ENCODE measurements at places on chromosomes 3 and 15.

- no peak for DNase-seq
Measured at GRCh38 chr3:193149998-193150397, 91.0 kb upstream of the PLAAT1 start.

GRCh38 chr15:98676586-98677270 lies 28.4 kb downstream of the IGF1R start:
- DNase-seq, result no peak

DNA sequence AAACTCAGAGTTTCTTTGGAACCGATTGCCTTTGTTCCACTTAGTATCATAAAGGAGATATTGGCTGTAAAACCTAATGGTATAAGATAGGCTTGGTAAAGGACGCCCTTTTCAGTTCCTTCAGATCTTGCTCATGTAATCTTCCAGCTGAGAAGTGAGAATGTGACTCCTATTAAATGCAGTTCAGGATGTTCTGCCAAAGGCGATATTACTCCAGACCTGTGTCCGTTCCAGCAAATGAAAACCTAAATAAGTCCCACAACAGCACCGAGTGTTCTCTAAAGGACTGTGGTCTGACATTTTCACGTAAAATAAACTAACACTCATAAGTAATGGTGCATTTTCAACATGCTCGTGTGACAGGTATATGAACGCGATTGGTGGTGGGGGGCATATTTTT lies 276.2 kb downstream of the FEZF2 start:
- DNase-seq, result no peak

DNA sequence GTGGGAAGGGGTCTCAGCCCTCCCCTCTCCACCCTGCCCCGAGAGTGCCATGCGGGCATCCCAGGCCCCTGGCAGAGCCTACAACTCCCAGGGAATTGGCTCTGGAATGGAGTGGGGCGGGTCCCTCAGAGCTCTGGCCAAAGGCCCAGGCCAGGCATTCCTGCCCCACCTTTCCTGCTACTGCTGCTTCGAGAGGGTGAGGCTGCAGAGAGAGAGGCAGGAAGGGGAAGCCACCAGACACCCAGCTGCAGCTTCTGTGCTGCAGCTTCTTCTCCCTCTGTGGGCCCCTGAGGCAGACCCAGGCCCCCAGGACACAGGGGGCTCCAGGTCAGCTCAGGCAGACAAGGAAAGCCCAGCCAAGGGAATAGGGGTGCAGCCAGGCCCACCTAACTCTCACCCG lies 2.7 kb downstream of the ALS2CL start:
- no peak for DNase-seq

DNA sequence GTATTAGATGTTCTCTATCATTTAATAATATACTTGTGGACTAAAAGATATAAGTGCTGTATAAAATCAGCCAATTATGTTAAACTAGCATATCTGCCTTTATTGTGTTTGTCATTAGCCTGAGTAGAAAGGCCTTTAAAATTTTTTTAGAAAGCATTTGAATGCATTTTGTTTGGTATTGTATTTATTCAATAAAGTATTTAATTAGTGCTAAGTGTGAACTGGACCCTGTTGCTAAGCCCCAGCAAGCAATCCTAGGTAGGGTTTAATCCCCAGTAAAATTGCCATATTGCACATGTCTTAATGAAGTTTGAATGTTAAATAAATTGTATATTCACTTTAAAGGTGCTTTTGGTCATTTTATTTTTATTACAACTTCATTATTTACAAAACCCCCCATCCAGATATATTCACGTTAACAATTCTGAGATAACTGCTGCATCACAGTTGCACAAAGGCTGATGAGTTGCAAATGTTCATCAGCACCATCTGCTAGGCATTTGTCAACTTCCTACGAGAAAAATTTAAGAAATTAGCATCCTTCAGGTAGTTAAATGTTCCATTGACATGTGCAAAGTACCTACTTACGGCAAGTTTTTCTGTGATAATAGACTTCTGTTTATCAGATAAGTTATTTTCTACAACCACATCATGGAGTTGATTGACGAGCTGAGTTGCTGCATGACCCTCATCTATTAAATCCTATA lies 6.3 kb downstream of the EIF4A2 start:
- DNase-seq, result no peak

GRCh38 chr3:176595307-176595706 lies 602.0 kb downstream of the TBL1XR1 start:
- DNase-seq, result no peak

- no peak for DNase-seq
Measured at GRCh38 chr3:45552794-45553371, 41.7 kb upstream of the LIMD1 start.

DNA sequence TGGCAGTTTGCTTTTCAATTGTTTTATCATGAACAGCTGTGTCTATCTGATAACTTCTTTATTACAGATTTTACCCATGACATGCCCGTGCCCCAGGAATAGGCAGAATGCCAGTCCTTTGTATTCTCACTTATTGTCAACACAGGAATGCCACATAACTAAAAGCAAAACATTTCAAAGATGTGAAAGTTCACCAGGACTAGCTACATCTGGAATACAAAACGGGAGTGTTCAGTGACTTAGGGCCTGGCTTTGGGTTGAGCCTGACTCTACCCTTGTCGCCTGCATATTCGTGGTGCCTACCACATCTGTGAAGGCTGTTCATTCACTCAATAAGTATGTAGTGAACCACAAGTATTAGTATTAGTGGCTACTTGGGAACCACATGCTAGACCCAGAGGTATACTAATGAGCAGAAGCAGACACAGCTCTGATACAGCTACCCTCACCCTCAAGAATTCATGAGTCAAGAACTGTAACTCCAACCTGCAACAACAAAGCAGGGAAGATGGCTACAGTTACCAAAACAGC lies 2.9 kb downstream of the TNFSF10 start:
- DNase-seq, result no peak

GRCh38 chr3:31185062-31185357 lies 290.5 kb upstream of the GADL1 start:
- DNase-seq, result no peak

DNA sequence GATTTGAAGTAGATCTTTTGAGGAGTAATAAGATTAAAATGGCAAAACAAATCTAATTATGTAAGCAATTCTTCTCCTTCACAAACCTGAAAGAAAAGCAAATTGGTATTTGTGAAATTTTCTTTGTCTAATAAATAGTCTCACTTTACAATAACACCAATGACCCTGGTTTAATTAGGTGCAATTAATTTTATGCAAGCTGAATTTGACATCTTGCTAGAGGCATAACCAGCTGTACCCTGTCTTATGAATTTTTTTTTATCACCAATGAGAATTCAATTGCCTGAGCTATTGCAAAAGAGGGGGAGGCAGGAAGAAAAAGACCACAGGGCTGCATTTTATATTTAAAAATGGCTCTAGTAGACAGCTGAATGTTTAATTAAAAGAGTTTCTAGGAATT lies 113.5 kb upstream of the IL12A start:
- DNase-seq, result no peak

- no peak for DNase-seq
Measured at GRCh38 chr15:79066391-79067071, 24.0 kb downstream of the RASGRF1 start.

GRCh38 chr3:118577055-118577777 lies 457.4 kb downstream of the IGSF11 start:
- no peak for DNase-seq

- DNase-seq, result no peak
Measured at GRCh38 chr3:196268284-196269163, 19.0 kb downstream of the PCYT1A start.

DNA sequence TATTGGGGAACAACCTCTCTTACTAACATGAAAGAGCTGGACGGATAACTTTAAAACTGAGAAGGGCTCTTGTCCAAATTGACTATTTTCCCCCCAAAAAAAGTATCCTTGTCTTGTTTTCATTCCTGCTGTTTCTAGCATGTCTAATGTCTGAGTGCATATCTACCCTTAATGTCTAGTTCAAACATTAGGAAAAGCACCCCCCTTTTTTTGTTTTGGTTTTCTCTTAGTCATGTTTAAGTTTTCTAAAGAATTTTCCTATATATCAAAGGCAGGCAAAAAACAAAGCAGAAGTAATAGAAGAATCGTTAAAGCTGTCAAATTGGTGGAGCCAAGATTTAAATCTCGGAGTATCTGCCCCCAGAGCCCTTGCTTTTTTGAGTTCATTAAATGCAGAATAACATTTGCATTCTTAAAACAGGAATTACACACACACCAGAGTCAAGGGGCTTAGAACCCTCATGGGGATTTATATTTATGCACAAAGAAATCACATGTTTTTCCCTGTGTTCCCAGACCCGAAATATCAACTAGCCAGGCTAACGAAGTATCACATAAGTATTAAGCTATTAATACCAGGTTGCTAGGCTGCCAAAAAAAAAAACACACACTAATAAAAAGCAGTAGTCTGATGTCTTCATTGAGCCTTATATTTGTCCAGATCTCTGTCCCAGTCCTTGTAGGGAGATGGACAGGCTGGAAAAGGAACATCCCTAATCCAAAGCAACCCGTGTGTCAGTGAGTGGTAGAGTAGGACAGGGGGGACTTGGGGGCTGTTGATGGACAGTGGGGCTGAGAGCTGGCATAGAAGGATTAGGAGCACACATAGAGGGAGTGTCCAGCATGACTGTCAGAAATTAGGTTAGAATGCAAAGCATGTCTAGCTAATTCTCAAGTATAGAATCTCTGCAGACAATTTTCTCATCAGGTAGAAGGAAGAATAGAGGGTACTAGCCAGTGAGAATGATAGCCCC lies 103.6 kb upstream of the BFSP2 start:
- no peak for DNase-seq

DNA sequence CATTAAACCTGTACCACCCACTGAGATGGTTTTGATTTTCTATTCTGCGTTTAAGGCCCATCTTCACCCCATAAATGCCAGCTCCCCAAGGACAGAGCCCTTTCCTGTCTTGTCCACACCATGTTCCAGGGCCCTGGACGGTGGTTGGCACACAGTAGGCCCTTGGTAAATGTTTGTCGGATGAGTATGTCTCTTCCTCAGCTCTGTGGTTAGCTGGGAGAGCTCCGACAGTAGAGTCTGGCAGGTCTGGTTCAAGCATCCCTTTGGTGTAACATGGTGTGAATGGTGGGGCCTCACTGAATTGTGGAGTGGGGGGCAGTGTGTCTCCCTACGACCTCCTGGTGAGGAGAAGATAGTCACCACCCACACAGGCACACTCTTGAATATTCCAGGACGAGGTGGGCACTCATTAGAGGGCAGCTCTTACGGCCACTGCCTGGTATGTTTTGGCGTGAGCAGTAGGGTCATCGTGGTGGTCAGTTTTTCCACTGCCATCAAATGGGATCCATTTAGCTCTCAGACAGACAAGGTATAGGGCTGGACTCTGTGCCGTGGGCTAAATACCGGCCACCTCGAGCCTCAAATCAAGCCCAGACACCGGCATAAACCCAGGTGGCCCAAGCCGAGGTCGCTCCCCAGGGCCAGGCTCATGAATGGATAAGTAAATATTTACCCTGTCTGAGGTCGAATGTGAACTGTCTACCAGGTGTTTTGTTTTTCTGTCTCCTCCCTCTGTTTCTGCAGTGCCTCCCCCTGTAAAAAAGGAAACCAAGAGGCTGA lies 61.3 kb downstream of the SMAD3 start:
- no peak for DNase-seq

DNA sequence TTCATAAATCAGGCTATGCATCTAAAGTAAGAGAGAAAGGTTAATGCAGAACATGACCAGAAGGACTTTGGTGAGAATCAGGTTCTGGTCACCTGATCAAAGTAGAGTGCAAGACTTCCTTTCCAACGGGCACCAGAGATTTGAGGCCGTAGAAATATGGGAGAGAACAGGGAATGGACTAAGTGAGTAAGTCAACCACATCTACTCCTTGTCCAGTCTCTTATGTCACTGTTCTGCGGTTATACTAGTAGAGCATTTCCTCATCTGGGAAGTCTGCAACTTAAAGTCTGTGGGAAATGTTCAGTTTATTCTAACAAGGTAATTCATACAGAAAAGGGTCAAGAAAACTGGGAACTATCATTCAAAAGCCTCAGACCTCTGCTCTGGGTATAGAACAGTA lies 232.8 kb downstream of the CPNE4 start:
- no peak for DNase-seq

GRCh38 chr15:83206526-83207008 lies 1.1 kb downstream of the HDGFL3 start:
- no peak for DNase-seq

GRCh38 chr3:13123765-13124164 lies 50.5 kb upstream of the IQSEC1 start:
- DNase-seq, result no peak

GRCh38 chr3:189076449-189076848 lies 95.3 kb upstream of the TPRG1 start:
- no peak for DNase-seq

DNA sequence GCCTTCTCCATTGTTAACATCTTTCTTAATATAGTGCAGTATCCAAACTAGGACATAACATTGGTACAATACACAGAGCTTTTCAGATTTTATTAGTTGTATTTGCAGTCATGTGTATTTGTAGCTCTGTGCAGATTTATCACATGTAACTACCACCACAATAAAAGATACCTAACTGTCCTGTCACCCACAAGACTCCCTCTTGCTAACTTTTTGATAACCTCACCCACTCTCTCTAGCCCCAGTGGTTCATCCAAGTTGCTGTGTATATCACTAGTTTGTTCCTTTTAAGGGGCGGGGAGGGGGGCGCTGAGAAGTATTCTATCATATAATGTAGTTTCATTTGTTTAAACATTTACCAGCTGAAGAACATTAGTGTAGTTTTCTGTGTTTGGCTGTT lies 46.1 kb downstream of the PIAS1 start:
- no peak for DNase-seq

GRCh38 chr3:102176333-102177050 lies 258.3 kb upstream of the ZPLD1 start:
- no peak for DNase-seq

DNA sequence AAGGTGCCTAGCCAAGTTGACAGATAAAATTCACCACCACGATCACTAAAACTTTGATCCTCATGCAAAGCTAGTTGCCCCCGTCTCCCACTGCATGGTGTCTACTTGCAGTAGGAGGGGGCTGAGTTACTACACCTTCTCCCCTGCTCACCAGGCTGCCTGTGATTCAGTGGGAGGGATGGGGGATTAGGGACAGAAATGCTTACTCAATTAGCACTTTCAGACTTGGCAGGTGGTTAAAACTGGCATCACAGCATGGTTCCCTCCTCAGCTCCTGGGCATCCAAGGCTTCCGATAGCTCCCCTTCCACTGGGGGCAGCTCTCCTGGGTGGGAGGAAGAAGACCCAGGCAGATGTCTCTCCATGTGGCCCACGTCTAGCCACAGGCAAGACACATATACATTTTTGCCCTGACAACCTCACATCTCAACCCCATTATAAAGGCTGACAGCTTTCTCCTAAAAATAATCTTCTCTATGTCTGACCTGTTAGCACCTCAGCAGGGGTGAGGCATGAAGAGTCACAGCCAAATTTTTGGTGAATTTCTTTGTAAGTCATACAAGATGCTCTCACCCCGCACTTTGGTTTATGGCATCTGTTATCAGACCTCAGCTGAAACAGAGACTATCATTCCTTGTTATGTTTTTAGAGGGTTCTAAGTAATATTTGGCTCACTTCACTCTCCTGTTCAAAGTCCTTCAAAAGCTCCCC lies 369.0 kb downstream of the SV2B start:
- DNase-seq, result no peak

All from stimulated activated CD4-positive, alpha-beta T cell treated with anti-CD3 and anti-CD28 coated beads, Interleukin-4, amount 100 ng/mL, for 48 hours (primary cell).